H4 (cell line): ENCODE measurements at places on chromosomes 2 and 18.

- peak; percentile 69 for DNase-seq
Measured at GRCh38 chr2:111209045-111209514, 88.4 kb downstream of the BCL2L11 start.

DNA sequence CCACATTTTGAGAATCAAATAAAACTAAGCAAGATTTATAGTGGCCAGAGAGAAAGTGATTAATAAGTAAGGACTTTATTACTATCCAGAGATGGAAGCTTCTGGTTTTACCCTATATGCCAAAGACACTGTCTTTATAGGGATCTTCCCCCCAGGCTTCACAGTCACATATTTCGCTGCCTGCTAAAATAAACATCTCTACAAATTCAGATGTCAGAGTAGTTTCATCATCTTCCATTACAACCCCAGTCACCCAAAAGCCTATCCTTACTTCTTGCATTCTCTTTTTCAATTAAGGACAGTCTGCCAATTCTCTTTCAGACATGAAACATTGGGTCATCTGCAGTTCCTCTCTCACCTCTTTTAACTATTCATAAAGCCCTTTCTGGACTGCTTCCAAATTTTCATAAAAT, 28.3 kb downstream of the CREB1 start:
- peak; percentile 21 for DNase-seq

- no peak for DNase-seq
Measured at GRCh38 chr2:9519250-9519649, 36.4 kb downstream of the ADAM17 start.

GRCh38 chr18:55997151-55997561, 409.2 kb upstream of the TCF4 start:
- DNase-seq, result peak; percentile 57

GRCh38 chr18:71001597-71001996, 712.8 kb downstream of the SOCS6 start:
- DNase-seq, result no peak

DNA sequence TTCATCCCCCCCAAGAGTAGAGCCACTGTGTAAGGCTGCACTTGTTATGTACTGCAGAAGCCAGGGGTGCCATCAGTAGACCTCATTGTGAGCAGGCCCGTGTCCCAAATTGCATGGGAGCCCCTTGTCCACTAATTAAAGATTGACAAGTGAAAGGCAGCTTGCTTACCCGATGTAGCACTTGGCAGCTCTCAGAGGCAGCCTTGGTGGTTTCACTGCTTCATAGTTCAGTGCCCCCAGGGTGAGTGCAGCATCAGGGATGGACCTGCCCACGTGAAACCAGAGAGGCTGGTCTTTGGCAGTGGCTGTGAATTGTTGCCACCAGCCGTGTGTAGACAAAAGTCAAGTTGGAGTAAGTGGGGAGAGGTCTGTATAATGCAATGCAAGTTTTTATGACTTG, 13.3 kb downstream of the TUBB6 start:
- no peak for DNase-seq
